ENCODE measurements at places on chromosomes 12 and 14. TPM values are rescaled to one million over a fixed set of nuclear protein-coding genes. Genes with fewer than 3 reads are reported as not detected.

Gene PLEKHH1
- 48.3 TPM for total RNA-seq

Gene PMCH
- not detected for total RNA-seq

Gene ETFBKMT
- total RNA-seq: 2.2 TPM

Gene AVPR1A
- 0.24 TPM for total RNA-seq

Gene LPAR5
- 0.57 TPM for total RNA-seq

GRCh38 chr12:19211802-19212201 lies 82.3 kb downstream of the PLEKHA5 start:
- no peak for DNase-seq

DNA sequence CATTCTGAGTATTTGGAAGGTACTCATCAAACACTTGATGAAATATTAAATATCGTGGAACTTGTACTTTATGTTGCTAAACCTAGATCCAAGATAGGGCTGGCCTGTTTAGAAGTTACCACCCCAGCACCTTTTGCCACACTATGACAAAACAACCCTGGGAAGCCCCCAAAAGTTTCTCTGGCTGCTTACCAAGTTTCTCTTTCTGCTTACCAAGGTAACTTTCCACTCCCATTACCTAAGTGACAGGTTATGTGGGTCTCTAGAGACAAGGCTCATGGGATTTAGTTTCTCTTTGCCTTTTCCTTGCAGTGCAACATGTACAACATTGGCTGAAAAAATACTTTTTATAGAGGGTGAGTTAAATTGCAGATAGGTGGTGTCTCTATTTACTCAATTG lies 28.9 kb upstream of the PPM1A start:
- no peak for DNase-seq

DNA sequence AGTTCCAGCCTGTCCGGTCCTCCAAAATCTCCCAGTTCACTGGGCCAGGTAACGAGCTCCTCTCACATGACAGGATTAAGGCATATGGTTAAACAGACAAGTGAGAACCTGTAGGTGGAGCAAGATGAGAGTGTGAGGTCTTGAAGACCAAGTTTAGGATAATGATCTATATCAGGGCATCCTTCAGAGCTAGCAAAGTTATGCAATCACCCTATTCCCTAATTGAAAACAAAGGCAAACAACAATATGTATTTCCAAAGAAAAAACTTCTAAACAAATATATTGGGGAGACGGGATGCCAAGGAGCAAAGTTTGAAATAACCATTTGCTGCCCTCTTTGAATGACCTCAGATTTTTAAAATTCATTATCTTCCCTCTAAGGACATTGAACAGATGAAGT lies 571.2 kb downstream of the BCL11B start:
- DNase-seq: no peak
